ENCODE measurements at places on chromosomes 5 and 9.

DNA sequence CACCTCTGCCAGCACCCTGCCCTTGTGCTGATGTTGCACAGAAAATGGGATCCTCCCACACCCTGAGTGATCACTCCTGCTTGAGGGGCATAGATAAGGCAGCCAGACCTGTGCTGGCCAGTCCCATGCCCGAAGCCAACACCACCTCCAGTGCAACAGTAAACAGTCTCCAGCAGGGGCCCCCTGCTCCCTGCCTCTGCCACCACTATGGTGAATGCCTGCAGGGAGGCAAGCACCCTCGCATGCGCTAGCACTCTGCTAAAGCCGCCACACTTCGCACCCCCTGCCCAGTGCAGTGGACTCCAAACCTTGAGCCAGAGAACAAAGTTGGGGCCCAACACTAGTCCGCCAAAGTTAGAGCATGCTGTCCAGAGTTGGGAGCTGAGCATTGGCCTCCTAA is 118.7 kb downstream of the PJA2 start:
- no peak for DNase-seq

DNA sequence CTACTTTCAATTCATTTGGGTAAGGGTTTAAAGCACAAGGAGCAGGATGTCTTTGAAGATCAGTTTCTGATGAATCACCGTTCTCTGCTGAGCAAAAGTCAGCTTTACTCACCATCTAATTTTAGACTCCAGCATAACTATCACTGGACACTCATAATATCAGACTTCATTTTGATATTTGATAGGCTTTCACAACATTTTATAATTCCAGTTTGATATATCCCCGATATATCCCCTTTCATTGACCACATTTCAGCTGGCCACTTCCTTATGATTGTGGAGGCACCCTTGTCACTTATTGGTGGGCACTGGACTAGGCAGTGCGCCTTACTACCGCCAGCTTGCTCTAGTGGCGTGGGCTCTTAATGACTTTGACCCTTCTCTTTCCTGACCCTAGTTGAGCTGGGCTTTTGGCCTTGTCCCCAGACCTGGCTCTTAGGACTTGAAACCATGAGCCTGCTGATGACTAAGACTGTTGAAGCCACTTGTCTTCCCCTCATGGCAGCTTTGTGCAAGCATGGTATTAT is 46.8 kb downstream of the CYSTM1 start:
- peak; percentile 59 for DNase-seq

DNA sequence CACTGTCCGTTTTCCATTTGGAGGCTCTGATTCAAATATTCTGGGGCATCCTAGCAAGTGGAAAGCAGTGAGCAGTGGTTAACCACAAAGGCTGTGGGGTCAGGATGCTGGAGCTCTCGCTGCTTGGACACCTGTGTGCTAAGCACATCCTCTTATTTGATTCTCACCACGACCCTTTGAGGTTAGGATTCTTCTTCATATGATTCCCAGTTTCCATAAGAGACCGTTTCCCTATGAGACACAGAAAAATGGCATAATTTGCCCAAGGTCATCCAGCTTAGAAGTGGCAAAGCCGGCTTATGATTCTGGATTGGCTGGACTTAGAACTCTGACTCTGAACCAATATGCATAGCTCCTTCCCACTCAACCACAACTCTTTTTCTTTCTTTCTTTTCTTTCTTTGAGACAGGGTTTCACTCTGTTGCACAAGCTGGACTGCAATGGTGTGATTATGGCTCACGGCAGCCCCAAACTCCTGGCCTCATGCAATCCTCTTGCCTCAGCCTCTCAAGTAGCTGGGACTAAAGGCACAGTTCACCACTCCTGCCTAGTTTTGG is 207.7 kb downstream of the TTLL11 start:
- DNase-seq = no peak

GRCh38 chr5:134411546-134412266 is at the start of gene CDKN2AIPNL:
Gene CDKN2AIPNL (minus strand): TSS chr5:134411881. CDS start chr5:134411854, 27 bp downstream.
- DNase-seq = peak; percentile 60

DNA sequence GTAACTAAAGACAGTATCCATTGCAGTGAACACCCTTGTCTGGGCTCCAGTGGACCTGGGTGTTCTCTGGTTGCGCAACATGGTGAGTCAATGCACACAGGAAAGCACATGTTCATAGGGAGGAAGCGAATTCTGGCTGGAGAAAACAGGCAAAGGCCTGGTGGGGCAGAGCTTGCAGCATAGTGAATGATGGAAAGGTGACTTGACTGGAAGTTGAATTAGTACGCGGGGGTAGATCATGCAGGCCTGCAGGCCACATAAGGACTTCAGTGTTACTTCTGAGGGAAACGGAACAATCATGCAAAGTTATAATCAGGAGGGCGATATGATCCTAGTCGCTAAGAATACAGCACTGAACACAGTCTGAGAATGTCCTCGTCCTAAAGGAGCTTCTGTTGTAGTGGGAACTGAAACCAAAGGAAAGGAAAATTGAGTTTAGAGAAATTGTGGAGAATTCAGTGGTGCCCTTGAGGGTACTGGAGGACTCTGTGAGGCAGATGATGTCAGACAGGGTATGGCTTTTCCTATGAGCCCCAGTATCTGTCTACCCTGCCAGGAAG is 71.9 kb upstream of the RANBP3L start:
- no peak for DNase-seq

DNA sequence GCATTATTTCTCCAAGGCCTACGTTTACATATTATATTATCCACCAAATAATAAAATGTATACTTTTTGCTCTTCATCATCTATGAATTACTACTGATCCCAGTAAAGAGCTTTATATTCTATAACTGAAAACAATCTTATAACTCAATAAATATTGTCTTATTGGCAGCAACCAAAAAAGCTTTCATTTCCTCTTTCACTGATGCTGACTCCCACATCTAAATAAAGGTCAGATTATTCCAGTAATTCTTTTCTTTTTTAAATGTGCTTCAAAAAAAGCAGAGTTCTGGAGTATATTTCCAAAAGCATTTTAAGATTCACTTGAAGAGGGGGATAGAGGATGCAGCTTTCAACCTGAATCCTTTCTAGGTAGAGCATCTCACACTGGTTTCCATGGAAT is 75.3 kb upstream of the NR4A3 start:
- DNase-seq = no peak

DNA sequence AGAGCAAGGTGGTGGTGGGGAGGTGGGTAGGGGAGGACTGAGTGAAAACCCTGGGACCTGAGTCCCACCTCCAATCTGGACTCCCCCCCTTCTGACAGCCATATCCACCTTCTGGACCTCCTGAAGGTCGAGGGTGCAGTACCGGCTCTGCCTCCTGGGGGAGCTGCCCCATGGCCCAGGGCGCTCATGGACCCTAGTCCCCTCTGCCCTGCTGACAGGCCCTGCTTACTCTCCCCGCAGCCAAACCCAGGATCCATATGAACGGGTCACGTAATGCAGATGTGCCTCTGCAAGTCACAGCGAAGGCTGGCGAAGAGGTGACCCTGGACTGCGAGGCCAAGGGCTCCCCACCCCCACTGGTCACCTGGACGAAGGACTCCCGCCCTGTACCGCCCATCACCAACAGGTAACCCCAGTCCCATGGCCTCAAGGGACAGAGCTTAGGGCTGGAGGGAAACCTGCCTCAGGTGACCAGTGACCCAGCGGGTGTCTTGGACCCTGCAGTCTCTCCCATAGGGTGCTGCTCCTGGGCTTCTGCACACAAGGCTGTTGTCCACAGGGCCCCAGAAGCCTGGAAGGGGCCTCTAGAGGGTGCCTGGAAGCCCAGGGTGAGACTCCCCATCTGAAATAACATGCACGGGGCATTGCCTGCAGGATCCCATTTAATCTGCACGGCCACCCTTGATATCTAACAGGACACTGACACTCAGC is 61.7 kb downstream of the HMCN2 start:
- DNase-seq = no peak

- DNase-seq = no peak
These were observed 47.7 kb downstream of the NSUN2 start for GRCh38 chr5:6585168-6585567.

- DNase-seq = no peak
These were observed 42.8 kb downstream of the PPP1R2B start for GRCh38 chr5:156892864-156893263.

DNA sequence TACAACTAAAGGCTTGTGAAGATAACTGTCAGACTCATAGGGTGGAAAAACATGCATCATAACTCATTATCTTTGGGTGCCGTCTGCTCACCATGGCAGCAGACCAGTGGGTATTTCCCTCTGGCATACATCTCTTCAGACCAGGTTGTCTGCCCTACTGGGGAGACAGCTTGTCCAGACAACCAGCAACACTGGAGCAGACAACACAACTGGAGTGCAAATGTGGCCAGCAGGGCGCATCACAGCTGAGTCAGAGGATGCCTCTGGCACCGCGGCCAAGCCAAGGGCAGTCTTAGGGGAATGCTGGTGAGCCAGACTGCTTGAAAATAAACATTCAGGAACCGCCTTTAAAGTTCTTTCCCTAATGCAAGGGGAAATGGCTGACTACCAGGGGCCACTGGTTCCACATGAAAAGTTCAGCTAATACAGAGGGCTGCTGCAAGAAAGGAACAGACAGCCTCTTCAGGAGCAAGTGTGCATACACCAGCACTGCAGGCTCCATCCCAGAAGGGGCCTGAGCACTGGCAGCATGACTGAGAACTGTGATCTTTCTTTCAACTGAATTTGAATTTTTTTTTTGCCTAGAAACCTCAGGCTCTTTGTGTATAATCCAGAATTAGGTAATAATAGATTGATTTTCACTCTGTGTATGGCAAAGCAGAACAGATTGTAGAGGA is 77.3 kb downstream of the MAMDC2 start:
- DNase-seq = no peak

- DNase-seq = no peak
These were observed 77.1 kb upstream of the RETREG1 start for GRCh38 chr5:16693879-16694278.

GRCh38 chr5:170228762-170229435 is 3.9 kb upstream of the C5orf58 start:
- no peak for DNase-seq

DNA sequence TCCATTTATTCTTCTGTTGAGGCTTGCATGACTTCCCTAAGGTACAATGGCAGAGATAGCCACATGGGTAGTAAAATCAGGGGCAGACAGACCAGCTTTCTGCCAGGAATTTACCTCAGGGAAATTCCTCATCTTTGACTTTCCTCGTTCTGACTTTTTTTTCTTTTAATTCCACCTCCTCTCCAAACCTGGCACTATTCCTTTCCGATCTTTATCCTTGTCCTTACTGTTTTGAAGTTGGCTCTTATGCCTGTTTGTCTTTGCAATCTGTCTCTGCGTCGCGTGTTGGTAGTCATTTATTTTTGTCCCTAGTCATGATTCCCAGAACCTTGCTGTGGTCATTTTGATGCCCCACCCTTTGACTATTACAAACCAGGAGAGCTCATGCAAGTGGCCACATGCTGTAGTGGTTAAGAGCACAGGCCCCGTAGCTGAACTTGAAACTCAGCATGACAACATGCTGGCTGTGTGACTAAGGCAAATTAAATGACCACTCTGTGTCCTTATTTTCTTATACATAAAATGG is 19.0 kb downstream of the TMC1 start:
- DNase-seq = no peak

- peak; percentile 70 for DNase-seq
These were observed 1.4 kb downstream of the NDUFA8 start for GRCh38 chr9:122158202-122158601.

DNA sequence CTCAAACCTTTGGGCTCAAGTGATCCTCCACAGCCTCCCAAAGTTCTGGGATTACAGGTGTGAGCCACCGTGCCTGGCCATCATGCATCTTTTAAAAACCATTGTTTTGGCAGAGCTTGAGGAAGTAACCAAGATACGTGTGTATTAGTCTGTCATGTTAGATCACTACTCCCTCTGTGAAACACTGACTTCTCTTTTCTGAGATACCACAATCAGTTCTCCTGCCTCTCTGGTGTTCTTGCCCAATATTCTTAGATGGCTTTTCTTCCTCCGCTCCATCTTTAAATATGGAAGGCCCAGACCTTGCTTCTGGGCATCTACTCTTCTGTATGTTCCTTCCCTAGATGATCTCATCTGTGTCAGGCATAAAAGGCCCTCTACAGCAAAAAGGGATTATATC is 14.2 kb upstream of the CCNB1 start:
- no peak for DNase-seq

DNA sequence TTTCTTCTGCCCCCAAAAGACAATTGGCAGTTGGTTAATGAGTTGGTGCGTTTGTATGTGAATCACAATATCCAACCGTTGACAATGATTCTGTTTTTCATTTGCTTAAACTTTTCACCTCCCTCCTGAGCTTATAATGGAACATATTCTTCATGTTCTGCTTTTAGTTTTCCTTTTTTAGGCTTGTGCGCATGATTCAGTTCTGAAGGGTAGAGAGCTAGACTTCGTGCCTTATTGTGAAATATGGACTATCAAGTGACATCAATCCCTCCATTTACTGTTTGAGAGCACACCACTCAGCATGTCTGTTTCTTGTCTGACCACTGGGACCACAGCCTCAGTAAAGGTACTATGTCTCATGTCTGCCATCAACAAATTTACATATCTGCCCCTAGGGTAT is 30.5 kb upstream of the LPAR1 start:
- no peak for DNase-seq

DNA sequence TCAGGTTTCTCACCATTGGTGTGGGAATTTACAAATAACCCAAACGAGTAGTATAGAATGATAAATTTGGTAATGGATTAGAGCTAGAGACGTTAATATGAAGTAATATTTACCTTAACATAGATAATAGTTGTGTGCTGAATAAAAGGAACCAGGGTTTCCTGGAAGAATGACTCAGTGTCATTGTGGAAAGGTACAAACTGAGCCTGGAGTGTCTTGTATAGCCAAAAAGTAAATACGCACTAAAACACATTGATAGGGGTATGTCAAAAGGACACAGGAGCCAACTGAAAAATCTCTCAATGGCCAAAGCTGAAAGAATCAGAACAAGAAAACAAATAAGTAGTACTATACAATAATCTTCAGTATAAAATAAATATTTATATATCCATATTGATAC is 363.5 kb downstream of the SLCO4C1 start:
- no peak for DNase-seq

- DNase-seq = no peak
These were observed 22.2 kb upstream of the ZBTB34 start for GRCh38 chr9:126838055-126838811.

DNA sequence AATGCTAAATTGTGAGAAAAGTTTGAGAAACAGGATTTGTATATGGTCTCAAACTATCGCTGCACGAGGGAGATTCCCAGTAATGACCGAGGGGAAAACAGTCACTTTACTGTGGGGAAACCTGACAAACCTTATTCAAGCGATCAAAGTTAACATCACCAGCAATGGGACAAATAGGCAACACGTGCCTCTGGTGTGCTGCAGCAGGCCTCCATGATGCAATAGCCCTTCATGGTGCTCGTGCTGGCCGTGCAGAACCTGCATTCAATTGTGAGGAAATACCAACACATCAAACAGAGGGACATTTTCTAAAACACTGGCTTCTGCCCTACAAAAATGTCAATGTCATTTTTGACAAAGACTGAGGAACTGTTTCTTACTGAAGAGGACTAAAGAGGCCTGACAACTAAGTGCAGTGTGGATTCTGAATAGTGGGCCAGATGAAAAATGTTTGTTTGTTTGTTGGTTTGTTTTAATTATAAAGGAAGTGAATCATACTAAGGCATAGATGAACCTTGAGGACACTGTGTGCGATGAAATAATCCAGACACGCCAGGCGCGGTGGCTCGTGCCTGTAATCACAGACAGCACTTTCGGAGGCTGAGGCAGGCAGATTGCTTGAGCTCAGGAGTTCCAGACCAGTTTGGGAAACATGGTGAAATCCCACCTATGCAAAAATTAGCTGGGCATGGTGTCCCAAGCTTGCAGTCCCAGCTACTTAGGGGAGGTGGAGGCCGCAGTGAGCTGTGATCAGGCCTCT is 17.6 kb upstream of the MARCHF6 start:
- no peak for DNase-seq

Data from HCT116 (cell line).